Stimulated activated CD4-positive, alpha-beta T cell treated with anti-CD3 and anti-CD28 coated beads, Interleukin-4, amount 100 ng/mL, for 1 hour (primary cell): ENCODE measurements at places on chromosomes 12 and 14.

GRCh38 chr12:106254724-106255123 lies 6.9 kb upstream of the CKAP4 start:
- no peak for DNase-seq

GRCh38 chr14:94989946-94990345 lies 167.4 kb downstream of the DICER1 start:
- no peak for DNase-seq

- no peak for DNase-seq
Measured at GRCh38 chr12:88996200-88996788, 356.0 kb downstream of the DUSP6 start.

DNA sequence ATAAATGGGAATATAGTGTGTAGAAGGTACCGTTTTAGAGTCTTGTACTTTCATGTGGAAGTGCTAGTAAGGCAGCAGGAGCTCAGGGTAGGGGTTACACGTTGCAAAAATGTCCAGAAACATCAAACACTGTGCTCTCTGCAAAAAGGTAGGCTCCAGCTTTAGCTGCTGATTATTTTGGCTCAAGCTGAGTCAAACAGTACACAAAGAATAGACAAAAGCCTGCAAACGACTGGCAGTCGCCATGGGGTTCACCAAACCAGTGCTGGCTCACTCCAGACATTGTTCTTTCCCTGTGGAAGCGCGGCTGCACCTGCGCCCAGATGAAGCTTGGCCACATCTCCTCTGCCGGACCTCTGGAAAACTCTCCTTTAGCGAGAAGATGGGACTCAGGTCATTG lies 45.3 kb upstream of the NAA30 start:
- no peak for DNase-seq

DNA sequence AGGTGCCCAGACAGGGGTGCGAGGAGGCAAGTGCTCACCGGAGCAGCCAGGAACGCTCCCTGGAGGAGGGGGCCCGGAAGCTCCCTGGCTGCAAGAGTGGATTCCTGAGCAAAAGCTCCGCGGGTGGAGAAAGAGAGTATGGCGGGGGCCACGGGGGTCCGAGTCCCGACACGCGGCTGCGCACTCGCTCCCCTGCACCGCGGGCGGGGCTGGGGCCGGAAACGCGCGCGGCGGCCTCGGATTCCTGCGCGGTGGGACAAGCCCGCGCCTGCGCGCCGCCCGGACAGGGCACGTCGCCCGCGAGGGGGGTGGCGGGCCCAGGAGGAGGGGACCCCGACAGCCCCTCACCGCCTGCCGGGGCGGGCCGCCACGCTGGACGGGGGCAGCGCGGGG lies 27.8 kb upstream of the GPR132 start:
- DNase-seq, result peak; percentile 72

- DNase-seq, result no peak
Measured at GRCh38 chr12:70040141-70040540, 203.1 kb upstream of the CNOT2 start.

GRCh38 chr12:30823764-30824163 lies 69.0 kb upstream of the CAPRIN2 start:
- DNase-seq, result no peak

- no peak for DNase-seq
Measured at GRCh38 chr12:13425766-13426165, 229.2 kb downstream of the EMP1 start.

- no peak for DNase-seq
Measured at GRCh38 chr14:104678346-104678745, 11.1 kb upstream of the INF2 start.

DNA sequence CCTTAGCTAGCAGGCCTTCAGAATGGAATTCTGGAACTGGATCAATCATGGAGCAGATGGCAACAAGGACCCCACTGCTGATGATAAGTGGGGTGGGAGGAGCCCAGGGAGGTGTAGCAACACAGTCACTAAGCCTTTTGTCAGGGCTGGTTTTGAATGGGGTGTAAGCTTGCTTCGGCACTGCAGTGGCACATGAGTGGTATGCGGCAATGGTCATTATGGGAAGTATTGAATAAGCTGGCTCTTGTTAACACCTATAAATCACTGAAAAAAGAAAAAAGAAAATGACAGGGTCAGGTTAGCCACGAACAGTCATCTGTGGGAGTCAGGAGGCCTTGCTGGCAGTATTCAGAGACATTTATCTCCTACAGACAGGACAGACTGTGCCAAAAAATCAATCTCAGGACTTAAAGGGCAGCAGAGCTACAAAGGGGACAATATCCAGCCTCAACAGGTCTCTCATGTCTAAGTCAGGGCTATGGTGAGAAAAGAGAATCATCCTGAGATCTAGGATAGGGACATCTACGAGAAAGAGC lies 19.1 kb downstream of the CDKL1 start:
- DNase-seq, result no peak

GRCh38 chr12:7102582-7102981 lies 6.4 kb downstream of the C1RL start:
- DNase-seq, result no peak

DNA sequence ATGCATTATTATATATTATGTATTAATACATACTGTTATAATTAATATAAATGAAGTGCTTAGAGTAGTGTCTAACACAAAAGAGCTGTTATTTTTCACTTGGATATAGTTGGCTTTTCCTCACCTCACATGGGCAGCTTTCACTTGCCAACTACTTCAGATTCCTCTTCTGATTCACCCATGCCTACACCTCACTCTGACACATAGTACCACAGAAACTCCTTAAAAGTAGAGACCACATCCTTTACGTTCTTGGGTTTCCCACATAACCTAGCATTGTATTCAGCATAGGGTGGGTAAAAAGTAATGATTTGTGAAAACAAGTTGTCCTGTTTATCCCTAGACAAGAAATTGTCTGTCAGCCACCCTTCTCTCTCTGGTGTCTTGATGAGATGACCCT lies 61.0 kb downstream of the DIO2 start:
- DNase-seq, result no peak

DNA sequence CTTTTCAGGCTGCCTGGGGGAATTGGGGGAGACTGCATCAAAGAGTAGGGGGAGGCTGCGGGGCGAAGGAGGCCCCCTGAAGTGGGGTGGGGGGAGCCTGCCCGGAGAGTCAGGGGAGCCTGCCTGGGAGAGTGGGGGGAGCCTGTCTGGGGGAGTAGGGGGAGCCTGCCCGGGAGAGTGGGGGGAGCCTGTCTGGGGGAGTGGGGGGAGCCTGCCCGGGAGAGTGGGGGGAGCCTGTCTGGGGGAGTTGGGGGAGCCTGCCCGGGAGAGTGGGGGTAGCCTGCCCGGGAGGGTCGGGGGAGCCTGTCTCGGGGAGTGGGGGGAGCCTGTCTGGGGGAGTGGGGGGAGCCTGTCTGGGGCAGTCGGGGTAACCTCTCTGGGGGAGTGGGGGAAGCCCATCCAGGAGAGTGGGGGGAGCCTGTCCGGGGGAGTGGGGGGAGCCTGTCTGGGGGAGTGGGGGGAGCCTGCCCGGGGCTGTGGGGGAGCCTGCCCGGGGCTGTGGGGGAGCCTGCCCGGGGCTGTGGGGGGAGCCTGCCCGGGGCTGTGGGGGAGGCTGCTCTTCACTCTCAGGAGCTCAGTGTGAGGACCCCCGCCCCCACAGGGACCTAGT lies 6.5 kb upstream of the DEGS2 start:
- DNase-seq, result no peak

DNA sequence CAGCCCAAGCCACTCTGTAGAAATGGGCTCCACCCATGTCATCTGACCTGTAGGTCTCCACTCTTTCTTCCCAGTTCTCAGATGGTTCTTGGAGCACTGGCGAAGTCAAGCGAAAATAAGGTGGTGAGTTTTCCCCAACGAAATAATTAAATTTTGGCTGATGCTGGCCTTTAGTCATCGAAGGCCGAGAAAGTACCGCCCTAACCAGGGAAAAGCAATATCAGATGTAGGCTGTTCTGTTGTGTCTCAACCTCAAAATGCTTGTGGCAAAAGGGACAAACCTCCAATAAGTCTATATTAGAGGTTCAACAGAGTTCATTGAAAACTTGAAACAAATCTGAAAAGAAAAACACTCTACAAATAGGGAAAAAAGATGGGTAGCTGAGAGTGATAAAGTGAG lies 48.6 kb upstream of the BCAT1 start:
- no peak for DNase-seq

DNA sequence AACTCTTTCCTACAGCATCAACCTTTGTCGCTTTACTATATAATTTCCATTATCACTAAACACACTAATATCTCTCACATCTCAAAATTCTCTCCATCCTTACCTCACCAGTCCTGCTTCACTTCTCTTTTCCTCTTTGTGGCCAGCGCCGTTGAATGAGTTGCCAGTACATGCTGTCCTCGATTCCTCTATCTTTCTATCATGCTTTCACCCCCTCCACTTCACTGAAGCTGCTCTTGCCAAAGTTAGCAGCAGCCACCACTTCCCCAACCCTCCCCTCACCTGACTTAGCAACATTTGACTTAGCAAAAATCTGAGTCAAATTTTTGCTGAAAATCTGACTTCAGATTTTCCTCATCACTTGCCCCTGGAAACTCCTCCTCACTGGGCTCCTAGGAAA lies 210.4 kb downstream of the ANO6 start:
- no peak for DNase-seq

- DNase-seq, result no peak
Measured at GRCh38 chr12:117143008-117143532, 43.9 kb upstream of the TESC start.

DNA sequence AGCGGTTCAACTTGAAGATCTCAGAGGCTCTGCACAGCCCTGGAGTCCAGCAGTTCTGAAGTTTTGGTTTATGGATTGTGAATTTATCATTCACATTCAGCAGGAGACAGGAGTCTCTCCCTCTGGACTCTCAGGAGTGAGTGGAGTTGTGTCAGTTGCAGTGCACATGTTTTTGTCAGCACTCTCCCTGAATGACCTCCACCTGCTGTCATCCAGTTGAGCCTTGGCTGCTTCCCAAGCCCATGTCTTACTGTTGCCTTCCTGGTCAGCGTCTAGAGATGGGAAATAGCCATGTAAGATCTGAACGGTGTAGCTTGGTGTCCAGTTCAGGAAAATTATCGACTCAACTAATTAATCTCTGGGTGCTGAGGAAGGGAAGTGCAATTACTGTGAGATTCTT lies 133.2 kb downstream of the PRKCH start:
- DNase-seq, result no peak

DNA sequence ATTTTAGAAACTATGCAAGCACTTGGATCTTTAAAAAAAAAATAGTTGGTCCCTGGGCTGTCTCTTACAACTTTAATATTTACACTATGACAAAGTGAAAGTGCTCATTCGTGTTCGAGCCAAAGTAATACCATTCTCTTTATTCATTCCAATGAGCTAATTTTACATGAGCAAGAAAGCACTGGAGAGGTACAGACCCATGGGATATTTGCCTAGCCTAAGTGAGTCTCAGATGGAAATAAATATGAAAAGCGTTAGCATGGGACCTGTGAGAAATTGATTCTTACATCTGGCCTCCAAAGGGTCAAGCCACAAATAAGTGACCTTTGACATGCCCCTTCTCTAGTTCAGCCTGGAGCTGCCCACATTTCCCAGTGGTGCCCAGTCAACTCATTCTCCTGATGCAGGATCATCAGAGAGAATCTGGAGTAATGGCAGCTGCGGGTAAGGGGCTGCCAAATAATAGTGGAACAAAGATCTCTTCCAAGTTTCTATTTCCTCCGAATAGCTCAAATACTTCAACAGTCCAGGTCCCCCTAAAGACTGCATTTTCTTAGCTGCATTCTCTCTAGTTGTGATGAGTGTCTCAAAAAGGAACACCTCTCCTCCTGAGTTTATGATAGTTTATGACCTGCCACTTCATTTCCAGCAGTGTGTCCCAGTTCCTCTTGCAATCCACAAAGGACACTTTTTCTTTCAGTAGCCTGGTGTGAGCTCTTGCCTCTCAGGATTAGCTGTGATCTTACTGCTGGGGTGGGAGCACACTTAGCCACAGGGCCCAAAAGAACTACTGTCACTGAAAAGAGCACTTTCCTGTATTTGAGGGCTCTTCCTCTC lies 208.2 kb downstream of the DAD1 start:
- DNase-seq, result no peak

DNA sequence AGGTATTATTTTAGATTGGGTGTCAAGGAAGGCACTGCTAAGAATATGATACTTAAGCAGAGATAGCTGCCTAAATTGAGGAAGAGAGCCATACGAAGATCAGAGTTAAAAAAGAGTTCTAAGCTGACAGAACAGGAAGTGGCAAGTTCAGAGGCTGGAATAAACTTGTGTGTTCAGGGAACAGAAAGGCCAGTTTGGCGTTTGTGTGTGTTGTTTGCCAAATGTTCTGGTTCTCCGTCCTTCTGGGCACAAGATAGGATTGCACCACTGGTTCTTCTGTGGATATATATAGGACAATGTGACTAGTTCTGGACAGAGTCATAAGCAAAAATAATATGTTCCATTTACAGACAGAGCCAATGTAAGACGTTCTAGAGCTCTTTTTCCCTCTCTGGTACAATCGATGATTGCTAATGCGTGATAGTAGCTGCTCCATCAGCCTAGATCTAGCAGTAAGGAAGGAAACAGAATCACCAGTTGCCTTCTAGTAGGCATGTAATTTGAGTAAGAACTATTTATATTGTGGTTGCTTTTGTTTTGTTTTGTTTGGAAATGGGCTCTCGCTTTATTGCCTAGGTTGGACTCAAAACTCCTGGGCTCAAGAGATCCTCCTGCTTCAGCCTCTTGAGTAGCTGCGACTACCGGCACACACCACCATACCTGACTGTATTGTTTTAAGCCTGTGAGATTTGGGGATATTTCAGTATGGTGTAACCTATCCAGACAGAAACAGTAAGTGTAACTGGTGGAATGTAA lies 7.4 kb downstream of the BBS10 start:
- no peak for DNase-seq

GRCh38 chr12:64756376-64756775 lies 2.8 kb downstream of the GNS start:
- no peak for DNase-seq

- DNase-seq, result no peak
Measured at GRCh38 chr12:101698800-101699347, 1.4 kb downstream of the CHPT1 start.

GRCh38 chr12:45336331-45336730 lies 120.4 kb downstream of the ANO6 start:
- DNase-seq, result no peak

- DNase-seq, result no peak
Measured at GRCh38 chr14:53399057-53399456, 245.9 kb upstream of the DDHD1 start.

DNA sequence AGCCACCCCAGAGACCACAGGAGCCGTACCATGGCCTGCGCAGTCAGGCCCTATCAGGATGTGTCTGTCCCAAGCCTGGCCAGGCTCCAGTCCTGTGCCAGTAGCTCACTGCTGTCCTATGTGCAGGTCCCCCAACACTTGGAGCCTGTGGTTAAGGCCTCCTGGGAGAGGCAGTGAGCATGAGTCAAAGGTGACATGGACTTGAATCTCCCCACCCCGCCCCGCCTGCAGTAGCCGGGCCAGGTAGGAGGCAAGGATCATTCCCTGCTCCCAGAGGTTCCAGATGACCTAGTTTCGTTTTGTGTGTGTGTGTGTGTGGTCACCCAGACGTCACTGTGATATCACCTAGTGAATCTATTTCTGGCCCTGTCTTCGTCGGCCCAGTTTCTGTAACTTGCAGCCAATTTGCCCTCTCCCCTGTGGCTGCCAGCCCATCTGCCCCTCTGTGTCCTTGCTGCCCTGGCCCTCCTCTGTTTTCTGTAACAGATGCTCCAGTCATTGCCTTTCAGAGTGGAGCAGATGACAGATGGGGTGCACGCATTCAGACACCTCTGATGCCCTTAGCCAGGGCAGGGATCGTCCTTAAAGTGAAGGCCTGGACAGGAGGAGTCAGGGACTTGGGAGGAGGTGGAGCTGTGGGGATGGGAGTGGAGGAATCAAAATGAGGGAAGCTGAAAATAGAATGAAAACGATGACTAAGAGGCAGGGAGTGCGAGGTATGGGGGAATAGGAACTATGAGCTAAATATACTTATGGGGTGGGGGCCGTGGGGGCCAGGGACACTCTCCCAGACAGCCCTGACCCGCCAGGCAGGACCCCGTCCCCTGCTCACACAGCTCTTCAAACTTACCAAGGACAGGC lies 37.4 kb downstream of the SLC6A12 start:
- no peak for DNase-seq
